ENCODE measurements at places on chromosomes 4 and X.

- no peak for DNase-seq
Observed at GRCh38 chr4:76441881-76442280, 6.9 kb downstream of the SHROOM3 start.

DNA sequence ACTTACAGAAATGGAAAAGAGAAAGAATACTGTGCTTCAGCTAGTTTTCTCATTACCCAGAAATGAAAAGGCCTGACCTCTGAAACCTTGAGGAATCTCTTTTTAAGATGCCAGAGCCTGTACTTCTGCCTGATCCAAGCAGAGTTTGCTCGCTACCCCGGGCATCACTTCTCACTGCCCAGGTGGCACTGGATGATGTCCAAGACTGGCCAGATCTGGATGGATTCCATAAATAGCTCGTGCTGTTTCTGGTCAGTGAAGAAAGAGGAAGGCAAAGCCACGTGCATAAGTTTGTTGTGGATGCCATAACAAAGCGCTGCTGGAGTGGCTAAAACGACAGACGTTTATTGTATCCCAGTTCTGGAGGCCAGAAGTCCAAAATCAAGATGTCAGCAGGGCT lies 133.5 kb downstream of the TBL1X start:
- DNase-seq: no peak

DNA sequence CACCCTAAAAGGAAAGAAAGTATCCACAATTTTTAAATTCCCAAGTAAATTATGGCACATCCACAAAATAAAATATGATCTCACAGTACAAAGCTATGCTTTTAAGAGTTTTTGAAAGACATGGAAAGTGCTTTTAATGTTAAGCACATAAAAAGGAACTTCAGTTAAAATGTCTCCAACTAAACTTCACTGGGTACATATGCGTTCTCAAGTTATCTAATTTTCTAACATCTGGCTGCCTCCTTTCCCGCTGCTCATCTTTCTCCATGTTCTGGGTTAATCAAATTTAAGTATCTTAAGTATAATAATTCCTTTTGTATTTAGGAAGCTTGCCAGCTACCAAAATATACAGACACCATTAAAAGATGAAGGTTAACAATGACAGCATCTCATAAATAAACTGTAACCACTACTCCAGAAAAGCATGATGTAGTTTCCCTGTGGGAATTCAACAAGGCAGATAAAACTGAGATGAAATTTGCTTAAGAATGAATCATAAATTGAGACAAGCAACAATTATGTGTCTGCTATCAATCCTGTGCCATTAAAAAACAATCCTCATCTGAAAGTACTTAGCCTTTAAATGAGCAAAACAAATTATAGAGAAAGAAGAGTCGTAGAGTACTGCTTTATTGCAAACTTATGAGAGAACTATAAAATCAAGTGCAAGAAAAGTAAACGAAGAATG lies 25.1 kb downstream of the PRSS12 start:
- no peak for DNase-seq

DNA sequence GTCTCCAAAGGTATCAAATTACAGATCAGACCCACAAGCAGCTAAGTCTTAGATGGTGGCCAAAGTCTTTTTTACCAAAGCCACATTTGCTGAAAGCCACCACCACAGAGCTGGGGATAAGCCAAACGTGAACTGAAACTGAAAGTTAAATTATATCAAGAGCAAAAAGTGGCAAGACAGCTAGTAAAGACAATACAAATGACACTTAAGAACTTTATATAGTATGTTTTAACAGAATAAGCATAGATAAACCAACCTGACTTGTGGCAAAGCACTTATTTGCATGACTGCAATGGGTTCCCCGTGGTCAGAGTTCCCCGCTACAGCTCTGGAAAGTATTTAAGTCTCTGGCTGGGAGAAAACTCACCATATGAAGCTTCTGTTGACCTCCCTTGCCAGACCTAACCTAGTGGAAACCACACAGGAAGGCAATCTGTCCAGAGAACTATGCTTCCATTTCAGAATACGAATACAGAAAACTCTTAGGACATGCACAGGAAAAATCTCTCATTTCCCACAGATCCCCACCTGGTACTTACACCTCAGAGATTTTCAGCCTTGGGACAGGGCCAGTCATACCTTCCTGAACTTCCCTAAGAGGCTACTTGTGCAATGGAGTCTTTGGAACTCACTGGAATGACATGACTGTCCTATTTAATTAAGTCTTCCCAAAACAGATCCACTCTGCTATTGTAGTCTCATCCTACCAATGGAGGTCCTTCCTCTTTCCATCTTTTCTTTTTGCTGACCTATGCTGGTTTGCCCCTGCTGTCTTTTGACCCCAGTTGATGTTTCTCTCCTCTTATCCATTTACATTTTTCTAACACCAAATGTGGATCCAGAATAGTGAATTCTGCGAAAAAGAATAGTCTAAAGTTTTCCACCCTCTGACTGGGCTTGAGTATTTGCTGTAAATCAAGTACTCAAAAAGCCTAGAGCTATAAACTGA lies 225.1 kb downstream of the NR3C2 start:
- no peak for DNase-seq

DNA sequence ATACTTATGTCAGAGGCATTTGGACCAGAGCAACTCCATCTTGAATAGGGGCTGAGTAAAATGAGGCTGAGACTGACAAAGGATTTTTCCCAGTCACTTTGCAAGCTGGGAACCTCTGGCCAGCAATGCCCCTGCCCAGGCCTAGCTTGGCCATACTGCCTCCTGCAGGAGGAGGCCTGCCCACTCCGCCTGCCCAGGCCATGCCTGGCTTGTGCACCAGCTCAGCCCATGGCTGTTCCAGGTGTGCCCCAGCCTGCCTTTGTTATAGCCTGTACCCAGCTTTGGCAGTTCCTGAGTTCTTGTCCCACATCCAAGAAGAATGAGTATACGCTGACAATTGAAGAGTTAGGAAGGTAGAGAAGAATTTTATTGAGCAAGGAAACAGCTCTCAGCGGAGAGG lies 176.1 kb downstream of the AASDH start:
- no peak for DNase-seq

DNA sequence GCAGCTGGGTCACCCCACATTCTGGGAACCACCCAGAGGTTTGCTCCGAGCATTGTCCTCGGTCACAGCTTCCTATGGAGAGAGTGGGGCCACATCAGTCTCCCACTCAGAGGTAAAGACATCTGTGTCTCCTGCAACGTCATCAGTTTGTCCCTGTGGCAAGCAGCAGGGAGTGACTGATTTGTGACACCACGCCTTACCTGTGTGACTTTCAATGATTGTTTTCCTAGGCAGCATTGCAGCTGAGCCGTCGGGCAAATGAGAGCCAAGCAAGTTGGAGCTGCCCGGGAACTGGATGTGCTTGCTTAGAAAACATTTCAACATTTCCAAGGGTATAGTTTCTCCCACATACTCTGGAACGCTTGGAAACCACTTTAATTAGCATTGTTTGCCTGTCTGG lies 29.7 kb upstream of the HELT start:
- no peak for DNase-seq

DNA sequence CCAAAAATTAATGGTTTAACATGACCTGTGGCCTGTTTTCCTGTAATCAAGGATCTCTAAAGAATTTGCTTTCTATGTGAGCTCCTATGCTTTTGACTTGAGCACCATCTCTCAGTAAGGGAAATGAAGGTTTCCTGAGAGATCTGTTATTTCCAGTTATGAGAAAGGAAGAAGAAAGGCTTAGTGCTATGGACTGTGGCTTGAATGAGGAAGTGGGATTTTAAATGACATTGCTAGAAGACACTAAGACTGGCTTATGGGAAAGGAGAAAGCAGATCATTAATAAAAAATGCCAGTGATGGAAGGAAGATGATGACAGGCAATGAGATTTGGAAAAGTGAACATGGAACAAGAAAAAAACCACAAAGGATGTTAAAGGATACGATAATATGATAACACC lies 285.4 kb downstream of the OPHN1 start:
- DNase-seq: no peak

GRCh38 chrX:118000518-118000917 lies 116.1 kb downstream of the KLHL13 start:
- DNase-seq: no peak

DNA sequence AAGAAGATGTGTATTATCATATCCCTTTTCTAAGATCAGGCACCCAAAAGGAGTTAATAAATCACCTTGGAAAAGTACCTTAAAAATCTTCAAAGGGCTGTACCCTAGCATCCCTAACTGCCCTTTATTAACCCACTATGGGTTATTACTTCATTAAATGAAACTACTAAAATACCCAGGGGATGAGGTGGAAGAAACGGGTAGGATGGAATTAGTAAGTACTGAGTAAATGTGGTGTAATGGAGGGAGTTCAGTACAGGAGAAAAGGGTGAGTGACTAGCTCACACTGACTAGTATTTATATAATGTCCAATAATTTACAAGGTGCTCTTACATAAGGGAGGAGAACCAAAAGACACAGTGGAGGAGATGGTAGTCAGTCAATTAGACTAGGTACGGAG lies 51.0 kb upstream of the RASGEF1B start:
- DNase-seq: no peak

DNA sequence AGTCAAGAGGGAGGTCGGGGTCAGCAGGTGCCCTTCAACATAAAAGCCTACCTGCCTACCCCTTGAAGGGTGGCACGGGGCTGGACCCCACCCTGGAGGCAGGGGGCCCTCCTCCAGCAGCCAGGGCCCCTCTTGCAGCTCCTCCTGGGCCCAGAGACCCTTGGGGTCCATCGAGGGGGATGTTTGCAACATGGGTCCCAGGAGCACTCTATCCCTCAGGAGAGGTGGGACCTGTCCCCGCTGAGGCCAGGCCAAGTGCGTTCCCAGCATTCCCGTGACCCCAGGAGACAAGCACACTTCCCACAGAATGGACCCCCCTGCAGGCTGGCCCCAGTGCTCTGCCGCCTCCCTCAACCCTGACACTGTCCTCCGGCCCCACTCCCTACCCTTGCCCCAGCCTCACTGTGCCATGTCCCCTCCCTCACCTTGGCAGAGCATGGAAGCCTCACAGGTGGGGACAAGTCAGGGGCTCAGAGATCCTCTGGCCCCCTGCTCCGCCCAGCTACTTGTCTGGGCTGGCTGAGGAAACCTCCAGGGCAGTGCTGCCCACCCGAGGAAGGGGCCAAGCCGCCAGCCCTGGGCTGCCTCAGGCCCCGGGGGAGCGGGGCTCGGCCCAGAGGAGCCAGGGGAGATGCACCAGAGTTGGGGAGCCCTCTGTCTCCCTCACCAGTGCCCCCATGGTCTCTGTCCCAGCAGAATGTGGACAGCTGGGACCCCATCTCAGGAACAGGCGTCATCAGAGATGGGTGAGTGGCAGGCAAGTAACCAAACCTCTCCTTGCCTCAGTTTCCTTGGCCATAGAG lies 2.2 kb downstream of the MXD4 start:
- DNase-seq: peak; percentile 28
